ENCODE measurements at places on chromosomes 7 and 10. TPM values are rescaled to one million over a fixed set of nuclear protein-coding genes. Genes with fewer than 3 reads are reported as not detected.
A peak's percentile ranks its signal among the peaks of the same experiment; 100 is the strongest.

- DNase-seq: no peak
These were observed 75.3 kb upstream of the CPXM2 start for GRCh38 chr10:123966896-123967231.

GRCh38 chr10:31864834-31865518 is 63.7 kb downstream of the ARHGAP12 start:
- DNase-seq: no peak

DNA sequence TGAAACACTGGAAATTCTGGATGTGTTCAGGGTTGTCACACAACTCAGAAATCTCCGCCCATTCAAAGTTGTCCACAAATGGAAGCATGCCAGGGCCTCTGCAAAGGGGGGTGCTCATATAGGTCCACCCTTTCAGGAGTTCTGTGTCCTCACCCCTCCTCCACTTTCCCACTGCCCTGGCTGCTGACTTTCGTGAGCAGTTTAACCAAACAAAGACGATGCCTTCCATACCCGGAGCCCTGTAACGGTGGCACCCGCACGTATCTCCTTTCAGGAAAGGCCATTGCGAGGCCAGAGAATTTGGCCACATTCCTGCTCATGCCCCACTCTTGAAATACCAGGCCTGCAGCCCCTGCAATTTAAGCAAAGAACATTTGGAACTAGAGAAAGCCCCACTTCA is 1.4 kb downstream of the CPXM2 start:
- DNase-seq: no peak

- peak; percentile 84 for DNase-seq
These were observed 121.1 kb downstream of the BBS9 start for GRCh38 chr7:33250421-33250871.

- DNase-seq: no peak
These were observed 179.7 kb downstream of the PRKCQ start for GRCh38 chr10:6400331-6400730.

GRCh38 chr7:125396466-125397151 is 467.0 kb upstream of the POT1 start:
- no peak for DNase-seq

GRCh38 chr10:75319274-75319673 is 82.3 kb downstream of the ZNF503 start:
- DNase-seq: no peak

DNA sequence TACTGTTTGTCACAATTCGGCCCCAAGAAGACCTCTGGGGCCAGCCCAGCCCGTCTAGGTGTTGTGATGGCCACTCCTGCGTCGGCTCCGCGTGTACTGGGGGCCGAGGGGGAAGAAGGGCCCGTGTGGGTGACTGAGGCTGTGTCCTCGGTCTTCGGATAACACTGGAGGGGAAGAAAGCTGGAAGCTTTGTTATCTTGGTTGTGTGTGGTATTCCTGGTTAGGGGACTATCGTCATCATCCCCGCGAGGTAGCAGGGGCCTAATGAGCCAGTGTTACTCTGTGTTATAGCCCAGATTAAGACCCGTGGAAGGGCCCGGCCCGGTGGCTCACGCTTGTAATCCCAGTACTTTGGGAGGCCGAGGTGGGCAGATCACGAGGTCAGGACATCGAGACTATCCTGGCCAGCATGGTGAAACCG is 854 bp downstream of the MTG1 start:
- DNase-seq: no peak

TAS2R3 gene
- total RNA-seq: 3.6 TPM

FAM204A gene
- total RNA-seq: 42.4 TPM
